ENCODE measurements at places on chromosomes 4 and X.

- no peak for DNase-seq
Measured at GRCh38 chr4:139700568-139700967, 34.9 kb downstream of the MGST2 start.

- no peak for DNase-seq
Measured at GRCh38 chr4:127623797-127624083, 9.0 kb upstream of the INTU start.

DNA sequence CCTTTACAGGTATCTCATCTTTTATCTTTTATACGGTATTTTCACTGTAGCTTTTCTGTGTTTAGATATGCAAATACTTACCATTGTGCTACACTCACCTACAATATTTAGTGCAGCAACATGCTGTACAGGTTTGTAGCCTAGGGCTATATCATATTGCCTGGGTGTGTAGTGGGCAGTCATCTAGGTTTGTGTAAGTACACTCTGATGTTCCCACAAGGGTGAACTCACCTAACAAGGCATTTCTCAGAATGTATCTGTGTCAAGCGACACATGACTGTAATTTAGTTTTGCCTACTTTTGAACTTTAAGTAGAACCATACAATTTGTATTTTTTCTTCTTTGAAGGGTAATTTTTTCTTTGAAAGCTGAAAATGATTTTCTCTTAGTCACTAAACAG is 54.2 kb upstream of the SLC10A4 start:
- DNase-seq, result no peak

DNA sequence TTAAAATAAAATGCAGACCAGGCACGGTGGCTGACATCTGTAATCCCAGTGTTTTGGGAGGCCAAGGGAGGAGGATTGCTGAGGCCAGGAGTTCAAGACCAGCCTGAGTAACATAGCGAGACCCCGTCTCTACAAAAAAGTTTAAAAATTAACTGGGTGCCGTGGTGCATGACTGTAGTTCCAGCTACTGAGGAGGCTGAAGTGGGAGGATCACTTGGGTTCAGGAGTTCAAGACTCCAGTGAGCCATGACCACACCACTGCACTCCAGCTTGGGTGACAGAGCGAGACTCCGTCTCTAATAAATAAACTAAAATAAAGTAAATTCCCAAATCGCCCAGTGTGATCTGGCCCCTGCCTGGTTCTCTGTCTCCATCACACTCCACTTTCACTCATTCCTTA is 43.7 kb downstream of the TENM3 start:
- DNase-seq, result no peak

- DNase-seq, result peak; percentile 3
Measured at GRCh38 chrX:130916636-130917422, 13.8 kb upstream of the ENOX2 start.

DNA sequence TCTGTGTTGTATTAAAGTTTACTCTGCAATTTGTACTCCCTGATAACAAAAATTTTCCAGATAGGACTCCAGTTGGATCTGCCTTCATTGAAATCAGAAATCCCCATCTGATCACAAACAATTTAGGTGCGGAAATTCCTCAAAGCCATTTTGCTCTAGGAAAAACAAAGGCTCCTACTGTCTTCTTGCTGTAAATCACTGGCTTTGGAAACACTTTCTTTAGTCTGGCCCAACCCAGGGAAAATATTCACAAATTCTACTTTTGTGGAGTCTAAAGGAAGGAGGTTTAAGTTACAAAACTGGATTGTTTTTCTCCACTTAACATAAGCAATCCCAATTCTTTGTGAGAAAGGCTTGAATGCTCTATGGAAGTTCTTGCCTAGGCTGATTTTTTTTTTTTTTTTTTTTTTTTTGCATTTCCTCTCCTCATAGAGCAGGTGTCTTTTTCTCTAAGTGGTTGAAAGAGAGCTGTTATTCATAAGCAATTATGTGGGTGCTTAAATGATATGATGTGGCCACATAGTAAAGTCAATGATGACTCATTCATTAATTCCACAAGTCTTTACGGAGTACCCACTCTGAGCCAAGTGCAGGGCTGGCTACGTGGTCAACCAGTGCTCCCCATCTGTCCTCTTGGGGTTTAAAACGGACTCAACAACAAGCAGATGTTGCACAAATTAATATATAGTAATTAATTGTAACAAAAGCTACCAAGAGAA is 261.4 kb downstream of the LDB2 start:
- DNase-seq, result no peak

- no peak for DNase-seq
Measured at GRCh38 chr4:36944232-36944631, 300.3 kb upstream of the NWD2 start.

- no peak for DNase-seq
Measured at GRCh38 chrX:21802054-21802670, 37.3 kb upstream of the MBTPS2 start.

DNA sequence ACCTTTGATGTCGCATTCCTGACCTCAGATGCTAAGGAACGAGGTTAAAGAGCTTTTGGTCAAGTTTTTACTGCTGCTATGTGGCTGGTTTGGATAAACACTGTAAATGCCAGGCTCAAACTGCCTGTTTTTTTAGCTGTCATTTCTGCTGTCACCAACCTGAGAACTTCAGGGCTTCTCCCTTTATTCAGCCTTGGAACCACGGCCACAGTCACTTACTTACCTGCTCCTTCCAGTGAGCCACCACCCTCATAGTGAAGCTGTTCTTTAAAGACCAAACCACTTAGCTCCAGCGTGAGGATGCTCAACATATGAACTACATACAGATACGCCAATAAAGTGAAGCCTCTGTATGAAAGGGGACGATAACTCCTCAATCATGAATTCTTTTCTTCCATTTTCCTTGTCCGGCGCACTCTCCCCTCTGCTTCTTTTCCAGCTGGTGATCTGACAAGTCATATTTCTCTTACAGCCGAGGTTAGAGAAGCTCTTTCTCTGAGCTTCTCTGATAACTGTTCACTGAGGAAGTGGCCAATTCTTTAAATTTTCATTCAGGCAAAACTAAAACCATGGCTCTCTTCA is 152.8 kb upstream of the ANK2 start:
- no peak for DNase-seq

- no peak for DNase-seq
Measured at GRCh38 chrX:96611619-96612362, 72.9 kb upstream of the DIAPH2 start.

GRCh38 chrX:3160756-3161155 is 119.5 kb downstream of the ARSF start:
- no peak for DNase-seq

DNA sequence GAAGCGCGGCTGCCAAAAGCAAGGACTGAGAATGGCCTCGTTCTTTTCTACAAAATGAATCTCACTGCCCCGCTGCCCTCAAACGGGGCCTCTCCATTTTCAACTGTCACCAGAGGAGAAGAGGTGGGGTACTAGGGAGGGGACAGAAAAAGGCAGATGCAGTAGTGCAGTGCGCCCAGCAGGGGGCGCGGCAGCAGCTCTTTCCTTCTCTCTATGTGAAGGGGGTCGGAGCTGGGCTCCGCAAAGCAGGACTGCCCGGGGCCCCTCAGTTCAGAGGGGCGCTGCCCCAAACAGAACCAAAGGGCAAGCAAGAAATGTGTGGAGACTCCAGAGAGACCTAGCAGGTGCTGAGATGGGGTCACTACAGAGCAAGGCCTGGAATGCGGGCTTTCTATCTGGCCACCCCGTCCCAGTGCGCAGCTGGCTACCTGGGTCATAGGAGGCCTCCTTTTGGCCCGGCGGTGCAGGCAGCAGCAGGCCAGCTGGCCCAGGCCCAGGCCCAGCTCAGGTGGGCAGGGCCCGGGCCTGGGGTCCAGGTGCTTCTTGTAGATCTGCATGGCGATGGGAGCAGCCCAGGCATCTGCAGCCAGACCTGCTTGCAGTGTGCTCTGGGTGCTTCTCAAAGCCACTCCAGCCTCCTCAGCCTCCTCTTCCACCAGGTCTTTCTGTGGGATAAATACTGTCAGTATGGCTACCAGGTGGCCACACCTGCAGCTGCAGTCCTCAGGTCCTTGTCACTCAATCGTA is 5.9 kb downstream of the IRAK1 start:
- DNase-seq, result no peak

GRCh38 chrX:71579136-71579989 is 1.1 kb downstream of the GCNA start:
- DNase-seq, result no peak

DNA sequence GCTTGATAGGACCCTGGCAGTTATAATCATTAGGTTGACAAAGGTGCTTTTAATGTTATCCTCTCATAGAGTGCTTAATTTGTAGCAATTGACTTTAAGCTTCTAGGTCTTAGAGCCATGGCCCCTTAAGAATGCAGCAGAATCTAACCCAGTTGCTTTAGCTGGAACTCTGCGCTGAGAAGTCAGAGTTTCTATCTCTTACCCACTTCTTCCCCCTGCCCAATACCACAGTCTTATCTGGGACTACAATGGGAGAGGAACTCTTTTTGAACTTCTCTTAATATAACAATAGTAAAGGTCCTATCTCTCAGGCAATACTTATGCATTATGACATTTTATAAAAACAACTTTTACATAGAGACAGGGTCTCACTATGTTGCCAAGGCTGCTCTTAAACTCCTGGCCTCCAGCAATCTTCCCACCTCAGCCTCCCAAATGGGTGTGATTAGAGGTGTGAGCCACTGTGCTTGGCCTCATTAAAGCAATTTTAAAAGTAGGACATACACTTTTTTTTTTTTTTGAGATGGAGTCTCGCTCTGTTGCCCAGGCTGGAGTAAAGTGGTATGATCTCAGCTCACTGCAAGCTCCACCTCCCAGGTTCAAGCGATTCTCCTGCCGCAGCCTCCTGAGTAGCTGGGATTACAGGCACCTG is 1.8 kb downstream of the TLR10 start:
- no peak for DNase-seq

DNA sequence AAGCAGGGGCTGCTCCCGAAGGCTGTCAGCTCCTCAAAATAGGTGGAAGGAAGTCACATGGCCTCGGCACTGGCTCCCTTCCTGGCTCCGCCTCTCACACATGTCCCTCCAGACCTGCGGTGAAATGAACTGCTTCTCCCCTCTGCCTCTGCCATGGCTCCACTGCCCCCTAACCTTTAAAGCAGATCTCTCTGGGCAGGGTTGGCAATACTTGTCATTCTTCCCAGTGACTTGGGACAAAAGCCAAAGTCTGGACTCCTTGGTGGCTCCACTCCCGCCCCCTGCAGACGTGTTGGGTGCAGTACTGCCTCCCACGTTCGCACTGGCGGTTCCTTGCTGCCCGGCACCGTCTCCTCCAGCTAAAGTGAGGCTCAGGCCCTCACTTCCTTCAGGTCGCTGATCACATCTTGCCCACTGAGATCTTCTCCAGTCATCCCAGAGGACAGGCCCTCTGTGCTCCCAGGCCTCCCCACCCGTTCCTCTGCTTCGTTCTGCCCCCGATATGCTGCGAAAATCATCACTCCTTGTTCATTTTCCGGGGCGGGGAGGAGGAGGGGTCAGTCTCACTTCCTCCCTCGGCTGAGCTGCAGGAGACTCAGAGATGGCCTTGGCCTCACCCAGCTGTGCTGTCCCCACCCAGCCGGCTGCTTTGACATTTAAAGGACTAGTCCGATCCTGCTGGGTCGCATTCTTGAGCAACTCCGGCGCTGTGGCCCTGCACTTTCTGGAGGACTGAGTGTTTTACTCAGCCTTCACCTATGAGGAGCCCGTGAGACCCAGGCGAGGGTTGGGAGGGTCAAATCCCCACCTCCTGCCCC is 97.4 kb downstream of the PHKA2 start:
- peak; percentile 5 for DNase-seq

GRCh38 chr4:182255441-182256190 is 12.4 kb downstream of the TENM3 start:
- DNase-seq, result no peak

DNA sequence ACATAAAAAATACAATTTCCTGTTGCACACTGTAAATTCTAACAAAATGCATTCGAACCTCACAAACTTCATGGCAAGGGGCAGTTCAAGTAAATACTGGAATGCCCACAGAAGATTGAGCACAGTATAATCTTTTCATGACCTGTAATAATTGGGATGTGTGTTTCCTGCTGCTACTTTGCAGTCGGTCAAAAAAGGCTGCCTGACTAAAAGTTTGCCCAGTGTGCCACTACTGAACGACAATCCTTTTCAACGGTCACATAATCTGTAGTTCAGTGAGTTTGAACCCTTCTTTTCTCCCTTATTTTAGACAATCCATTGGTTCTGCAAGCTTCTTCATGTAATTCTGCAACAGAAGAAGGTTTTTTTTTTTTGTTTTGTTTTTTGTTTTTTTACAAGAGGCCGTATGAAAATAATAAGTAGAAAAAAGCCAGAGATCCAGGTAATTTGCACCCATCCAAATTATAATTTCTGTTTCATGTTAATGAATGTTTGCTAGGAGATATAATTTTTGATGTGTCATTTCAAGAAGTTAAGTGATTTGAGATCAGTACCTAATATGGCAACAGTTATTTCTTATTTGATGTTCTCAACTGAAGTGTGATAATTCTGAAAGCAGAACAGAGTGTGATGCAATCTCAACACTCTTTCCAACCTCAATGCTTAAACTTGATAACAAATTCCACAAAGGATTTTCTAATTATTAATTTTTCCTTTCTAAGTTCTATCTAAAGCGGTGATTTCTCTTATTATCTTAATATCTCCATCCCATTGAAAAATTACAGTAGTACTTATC is 237.6 kb downstream of the FSTL5 start:
- no peak for DNase-seq

- DNase-seq, result no peak
Measured at GRCh38 chr4:610411-611261, 14.7 kb upstream of the PDE6B start.

DNA sequence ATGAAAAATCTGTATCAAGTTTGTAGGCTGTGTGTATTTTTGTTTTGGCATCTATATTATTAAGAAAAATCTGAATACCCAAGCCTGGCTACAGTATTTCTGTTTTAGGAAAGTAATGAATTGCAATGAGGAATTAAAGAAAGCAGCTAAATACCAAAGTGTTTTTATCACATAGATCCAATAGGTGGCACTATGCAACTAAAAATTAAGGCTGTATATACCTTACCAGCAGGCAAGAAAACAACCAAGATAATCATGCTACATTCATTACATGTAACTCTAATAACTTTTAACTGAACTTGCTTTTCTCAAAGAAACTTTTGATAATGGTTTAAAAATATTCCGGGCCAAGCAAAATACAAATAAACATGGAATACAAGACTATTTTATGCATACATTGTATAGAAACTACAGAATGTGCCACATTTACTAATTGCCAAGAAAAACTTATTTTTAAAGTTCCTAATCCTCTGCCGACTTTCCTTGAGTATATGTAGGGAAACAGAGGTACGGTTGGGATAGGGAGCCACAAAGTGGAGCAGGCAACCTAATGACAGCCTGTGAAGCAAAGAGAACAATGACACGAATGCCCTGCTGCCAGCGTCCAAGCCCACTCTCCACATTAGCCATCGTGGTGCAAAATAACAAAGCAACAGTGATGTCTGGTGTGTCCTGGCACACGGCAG is 63.7 kb downstream of the SEC24D start:
- DNase-seq, result no peak

- no peak for DNase-seq
Measured at GRCh38 chr4:70533791-70534190, 15.4 kb downstream of the AMTN start.

GRCh38 chrX:12570859-12571501 is 220.2 kb upstream of the PRPS2 start:
- DNase-seq, result no peak

GRCh38 chr4:78534286-78534955 is 17.1 kb upstream of the ANXA3 start:
- DNase-seq, result no peak

Measured in stimulated activated CD8-positive, alpha-beta memory T cell treated with anti-CD3 and anti-CD28 coated beads, Interleukin-7, amount 100 ng/mL, for 1 hour (primary cell).